ENCODE measurements at places on chromosomes 7 and 10.
A peak's percentile ranks its signal among the peaks of the same experiment; 100 is the strongest.

DNA sequence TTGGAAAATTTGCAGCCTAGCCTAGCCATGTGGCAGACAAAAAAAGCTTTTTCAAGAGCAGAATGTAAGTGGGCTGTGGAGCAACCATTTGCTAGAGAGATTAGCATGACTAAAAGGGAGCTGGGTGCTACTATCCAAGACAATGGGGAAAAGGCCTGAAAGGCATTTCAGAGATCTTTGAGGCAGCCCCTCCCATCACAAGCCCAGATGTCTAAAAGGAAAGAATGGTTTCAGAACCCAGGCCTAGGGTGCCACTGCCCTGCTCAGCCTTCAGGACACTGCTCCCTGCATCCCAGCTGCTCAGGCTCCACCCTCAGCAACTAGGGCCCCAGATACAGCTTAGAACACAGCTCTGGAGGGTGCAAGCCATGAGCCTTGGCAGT lies 24.7 kb downstream of the PNLIPRP3 start:
- no peak for DNase-seq

DNA sequence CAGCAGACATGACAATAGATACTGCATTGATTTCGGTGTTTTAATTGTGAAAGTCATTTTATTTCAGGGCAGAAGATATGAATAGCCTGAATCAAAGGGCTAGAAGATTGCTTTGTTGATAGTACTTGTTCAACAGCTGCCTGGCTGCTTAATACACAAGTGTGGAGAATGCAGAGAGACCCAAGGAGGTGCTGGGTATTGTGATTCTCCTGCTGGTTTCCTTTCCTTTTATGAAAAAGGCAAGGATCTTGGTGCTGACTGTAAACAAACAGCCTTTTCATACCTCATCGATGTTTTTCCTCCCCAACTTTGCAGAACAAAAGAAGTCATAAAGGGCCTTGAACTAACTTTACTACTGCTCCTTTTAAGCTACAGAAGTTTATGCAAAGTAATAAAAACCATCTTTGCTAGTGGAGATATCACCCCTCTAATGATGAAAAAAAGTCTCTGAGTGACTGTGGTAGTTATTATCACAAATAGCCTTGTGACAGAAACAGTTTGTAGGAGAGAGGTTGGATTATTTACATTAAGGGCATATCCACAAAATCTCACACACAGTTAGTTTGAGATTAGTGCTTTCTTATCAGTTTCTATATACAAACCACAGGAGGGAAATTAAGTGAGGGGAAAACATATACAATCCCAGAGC lies 800.0 kb downstream of the LRMDA start:
- no peak for DNase-seq

- no peak for DNase-seq
Observed at GRCh38 chr10:94397549-94398370, 4.6 kb upstream of the TBC1D12 start.

DNA sequence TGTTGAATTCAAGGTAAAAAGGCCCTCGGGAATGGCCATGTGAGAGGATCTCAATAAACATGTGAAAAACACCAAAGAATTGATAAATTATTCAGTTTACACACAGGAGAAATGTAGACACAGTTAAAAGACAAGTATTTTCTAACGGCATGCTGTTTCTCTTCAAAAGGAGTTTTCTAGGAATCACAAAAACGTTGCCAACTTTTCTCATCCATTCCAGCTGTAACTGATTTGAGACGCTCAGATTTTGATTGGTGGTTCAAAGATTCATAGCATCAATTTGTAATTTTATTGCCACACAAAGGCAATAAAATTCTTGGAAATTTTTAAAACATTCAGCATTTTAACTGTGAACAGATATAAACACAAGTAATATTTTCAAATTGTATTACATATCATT lies 384.9 kb upstream of the PFKP start:
- DNase-seq = no peak

DNA sequence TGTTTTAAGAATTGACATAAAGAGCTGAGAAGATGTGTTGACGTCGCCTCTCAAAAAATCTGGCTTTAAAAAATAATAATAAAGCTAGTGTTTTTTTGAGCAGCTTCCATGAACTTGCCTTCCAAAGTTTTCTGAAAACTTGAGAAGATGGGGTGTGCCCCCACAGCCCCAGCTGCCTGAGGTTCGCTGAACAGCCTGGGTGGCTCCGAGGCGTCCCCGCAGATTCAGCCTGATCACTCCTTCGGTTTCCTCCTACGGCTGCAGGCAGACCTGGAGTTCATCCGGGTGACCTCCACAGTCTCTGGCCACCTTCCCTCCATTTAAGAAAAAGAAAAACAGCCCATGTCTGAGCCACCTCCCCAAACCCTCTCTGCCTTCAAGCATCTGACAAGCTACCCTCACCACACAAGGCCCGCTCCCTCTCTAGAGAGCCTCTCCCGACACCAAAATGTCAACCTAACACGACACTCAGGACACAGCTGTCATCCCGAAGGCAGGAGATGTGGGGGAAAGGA lies 177.8 kb downstream of the PTPRN2 start:
- DNase-seq = no peak

DNA sequence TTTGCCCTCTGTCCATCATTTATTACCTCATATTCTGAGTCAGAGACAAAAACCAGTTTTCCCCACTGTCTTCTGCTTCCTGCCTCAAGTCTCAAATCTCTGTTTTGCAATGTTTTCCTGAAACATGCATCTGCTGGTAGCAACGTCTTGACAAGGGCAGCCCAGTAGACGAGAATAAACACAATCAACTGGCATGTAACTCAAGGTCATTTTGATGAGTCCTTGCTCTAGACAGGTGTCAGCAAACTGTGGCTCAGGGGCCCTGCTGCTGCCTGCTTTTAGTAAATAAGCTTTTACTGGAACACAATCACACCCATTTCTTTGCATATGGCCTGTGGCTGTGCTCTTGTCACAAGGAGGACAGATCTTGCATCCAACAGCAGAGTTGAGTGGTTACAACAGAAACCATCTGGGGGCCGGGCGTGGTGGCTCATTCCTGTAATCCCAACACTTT lies 59.8 kb downstream of the ITIH5 start:
- no peak for DNase-seq

- DNase-seq = no peak
Observed at GRCh38 chr10:63667596-63668480, 146.6 kb downstream of the REEP3 start.

DNA sequence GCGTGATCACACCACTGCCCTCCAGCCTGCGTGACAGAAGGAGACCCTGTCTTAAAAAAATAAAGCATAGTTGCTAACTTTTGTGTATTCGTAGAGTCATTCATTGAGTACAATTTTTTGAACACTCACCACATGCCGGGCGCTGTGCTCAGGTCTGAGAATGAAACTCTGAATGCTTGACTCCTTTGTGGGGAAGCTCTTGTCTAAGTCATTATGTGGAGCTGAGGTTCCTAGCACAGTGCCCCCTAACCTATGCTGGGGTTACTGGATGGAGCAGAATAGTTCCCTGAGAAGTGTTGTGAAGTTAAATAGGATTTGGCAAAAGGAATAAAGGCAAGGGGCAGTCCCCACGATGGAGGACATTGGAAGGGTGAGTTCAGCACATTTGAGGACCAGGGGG lies 123.3 kb downstream of the CELF2 start:
- no peak for DNase-seq

GRCh38 chr10:113557903-113558321 lies 5.1 kb downstream of the HABP2 start:
- DNase-seq = peak; percentile 74

DNA sequence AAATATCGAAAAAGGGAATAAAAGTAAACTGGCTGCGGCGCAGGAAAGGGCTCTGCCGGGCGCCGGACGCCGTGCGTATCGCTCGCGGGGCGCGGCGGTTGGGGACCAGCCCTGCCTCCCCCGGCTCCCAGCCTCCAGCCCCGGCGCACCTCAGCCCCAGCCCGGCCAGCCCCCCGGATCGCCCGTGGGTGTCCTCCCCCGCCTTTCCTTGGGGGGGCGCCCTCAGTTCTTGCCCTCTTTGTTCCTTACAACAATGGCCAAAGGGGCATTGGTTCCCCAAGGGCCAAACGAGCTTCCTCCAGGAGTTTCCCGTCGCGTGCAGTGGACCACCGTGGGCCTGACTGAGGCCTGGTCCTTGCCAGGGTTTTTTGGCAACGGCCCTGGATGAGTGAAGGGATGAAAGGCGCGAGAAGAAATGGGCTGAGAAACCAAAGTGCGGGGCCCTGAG lies 1.2 kb downstream of the MACROH2A2 start:
- DNase-seq = no peak

GRCh38 chr7:116273918-116274301 lies 63.6 kb downstream of the TES start:
- no peak for DNase-seq
